ENCODE measurements at places on chromosomes 3 and 15. TPM values are rescaled to one million over a fixed set of nuclear protein-coding genes. Genes with fewer than 3 reads are reported as not detected.

DNA sequence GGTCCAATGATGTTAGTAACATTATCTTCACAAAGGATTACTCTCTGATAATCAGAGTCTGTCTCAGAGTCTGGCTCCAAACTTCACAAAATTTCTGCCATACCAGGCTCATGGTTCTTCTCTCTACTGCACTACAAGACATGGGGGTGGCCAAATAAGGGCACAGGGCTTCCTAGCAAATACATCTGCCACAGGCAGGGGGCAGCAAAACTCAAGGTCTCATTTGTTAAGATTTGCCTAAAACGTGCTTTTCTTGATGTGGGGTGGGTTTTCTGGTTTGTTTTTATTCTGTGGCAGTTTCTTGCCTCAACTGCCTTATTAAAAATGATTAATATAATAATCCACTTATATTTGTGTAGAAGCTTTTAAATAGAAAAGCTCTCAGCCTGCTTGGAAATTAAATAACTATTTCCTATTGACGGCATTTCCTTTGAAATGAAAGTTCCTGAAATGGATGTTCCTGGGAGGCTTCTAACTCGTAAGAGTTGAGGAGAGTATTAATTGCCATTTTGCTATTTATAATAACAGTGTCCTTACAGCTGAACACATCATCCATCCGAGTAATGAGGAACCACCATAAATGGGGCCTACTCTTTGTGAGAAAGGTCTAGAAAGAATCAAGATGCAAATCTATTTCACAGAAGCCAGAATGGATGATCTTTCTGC is 53.8 kb downstream of the SST start:
- H3K36me3 ChIP-seq: no peaks in the 10 kb centered on the region
- H3K27me3 ChIP-seq: no peaks in the 10 kb centered on the region
- no peak overlapping the region for H3K4me3 ChIP-seq
- H3K27ac ChIP-seq: no peak overlapping the region
- peaks cover 4% of the 10 kb centered on the region for H3K4me1 ChIP-seq
- DNase-seq: no peak

- no peak for DNase-seq
- no peak overlapping the region for H3K4me3 ChIP-seq
- no peaks in the 10 kb centered on the region for H3K36me3 ChIP-seq
- H3K27ac ChIP-seq: no peak overlapping the region
- H3K4me1 ChIP-seq: no peaks in the 10 kb centered on the region
- no peaks in the 10 kb centered on the region for H3K27me3 ChIP-seq
These were observed 365.7 kb upstream of the ICE2 start for GRCh38 chr15:60844511-60845174.

DNA sequence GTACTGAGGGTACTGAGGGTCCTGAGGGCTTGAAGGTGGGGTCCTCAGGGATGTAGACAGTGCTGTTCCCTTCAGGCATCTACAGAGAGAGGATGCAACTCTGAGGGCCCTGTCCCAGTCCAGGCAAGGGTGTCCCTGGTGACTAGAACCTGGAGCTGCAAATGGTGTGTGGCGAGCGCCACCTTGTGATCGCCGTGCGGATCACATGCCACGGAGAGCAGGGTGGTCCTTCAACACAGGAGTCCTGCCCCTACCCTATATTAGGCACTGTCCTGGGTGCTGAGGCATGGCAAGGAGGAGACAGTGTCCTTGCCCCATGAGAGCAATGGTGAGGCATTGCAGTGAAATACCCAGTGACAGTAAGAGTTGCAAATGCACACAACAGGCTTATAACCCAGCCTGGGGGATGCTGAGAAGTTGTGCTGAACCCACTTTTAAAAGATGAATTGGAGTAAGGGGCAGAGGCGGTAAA is 23.6 kb downstream of the RHCG start:
- no peaks in the 10 kb centered on the region for H3K36me3 ChIP-seq
- peaks cover 55% of the 10 kb centered on the region for H3K27me3 ChIP-seq
- DNase-seq: no peak
- H3K4me1 ChIP-seq: no peaks in the 10 kb centered on the region
- no peak overlapping the region for H3K27ac ChIP-seq

GRCh38 chr15:45201557-45201859 is 13.7 kb upstream of the SHF start:
- no peak for DNase-seq
- H3K4me3 ChIP-seq: no peak overlapping the region
- no peaks in the 10 kb centered on the region for H3K4me1 ChIP-seq
- no peaks in the 10 kb centered on the region for H3K36me3 ChIP-seq

- no peak for DNase-seq
- no peaks in the 10 kb centered on the region for H3K36me3 ChIP-seq
- no peak overlapping the region for H3K27ac ChIP-seq
These were observed 85.8 kb downstream of the MB21D2 start for GRCh38 chr3:192831801-192832347.

DNA sequence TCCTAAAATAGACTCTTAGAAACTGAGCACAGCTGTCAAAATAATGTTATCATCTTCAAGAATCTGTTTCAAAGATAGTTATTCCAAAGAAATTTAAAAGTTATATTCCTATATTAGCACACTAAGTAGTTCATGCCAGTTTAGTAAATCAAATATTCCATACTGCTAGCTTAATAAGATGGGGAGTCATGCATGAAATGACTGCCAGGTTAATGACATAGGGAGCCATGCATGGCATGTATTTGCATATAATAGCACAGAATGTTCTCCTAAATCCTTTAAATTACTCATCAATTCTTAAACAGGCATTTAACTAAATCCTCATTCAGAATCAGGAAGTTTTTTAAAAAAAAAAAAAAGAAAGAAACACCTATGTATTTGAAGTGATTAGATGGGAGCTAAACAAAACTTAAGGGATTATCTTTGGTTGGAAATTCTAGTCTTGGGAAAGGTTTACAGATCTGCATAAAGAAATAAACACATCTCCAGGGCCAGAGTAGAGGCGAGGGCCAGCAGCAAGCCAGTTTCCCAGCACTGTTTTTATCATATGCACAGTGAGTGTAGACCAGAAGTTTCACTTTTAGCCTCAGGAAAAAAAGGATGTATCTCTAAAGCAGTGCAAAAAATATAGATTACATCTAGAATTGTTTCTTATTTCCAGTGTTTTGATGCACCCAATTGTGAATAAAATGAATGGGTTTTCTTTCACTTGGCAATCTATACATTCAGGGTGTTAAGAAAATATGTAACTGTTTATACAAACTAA is 366.4 kb upstream of the AGTR1 start:
- no peak overlapping the region for H3K4me3 ChIP-seq
- DNase-seq: no peak
- H3K27ac ChIP-seq: no peak overlapping the region
- H3K4me1 ChIP-seq: no peaks in the 10 kb centered on the region

- H3K27ac ChIP-seq: no peak overlapping the region
- DNase-seq: no peak
- H3K27me3 ChIP-seq: no peaks in the 10 kb centered on the region
- H3K4me1 ChIP-seq: no peaks in the 10 kb centered on the region
- no peak overlapping the region for H3K4me3 ChIP-seq
These were observed 36.6 kb downstream of the BUB1B start for GRCh38 chr15:40197434-40197833.

GRCh38 chr15:90062462-90062932 is 39.8 kb downstream of the IDH2 start:
- H3K27ac ChIP-seq: peak overlapping the region; percentile 89
- peaks cover 12% of the 10 kb centered on the region for H3K4me1 ChIP-seq
- peak; percentile 77 for DNase-seq

GRCh38 chr15:23083115-23083514 is 43.7 kb upstream of the TUBGCP5 start:
- H3K4me1 ChIP-seq: no peaks in the 10 kb centered on the region
- no peak overlapping the region for H3K27ac ChIP-seq
- no peaks in the 10 kb centered on the region for H3K27me3 ChIP-seq
- no peak for DNase-seq

GRCh38 chr3:37768107-37768809 is 93.4 kb upstream of the CTDSPL start:
- H3K36me3 ChIP-seq: no peaks in the 10 kb centered on the region
- H3K27ac ChIP-seq: no peak overlapping the region
- no peaks in the 10 kb centered on the region for H3K27me3 ChIP-seq
- DNase-seq: no peak
- H3K4me3 ChIP-seq: no peak overlapping the region

DNA sequence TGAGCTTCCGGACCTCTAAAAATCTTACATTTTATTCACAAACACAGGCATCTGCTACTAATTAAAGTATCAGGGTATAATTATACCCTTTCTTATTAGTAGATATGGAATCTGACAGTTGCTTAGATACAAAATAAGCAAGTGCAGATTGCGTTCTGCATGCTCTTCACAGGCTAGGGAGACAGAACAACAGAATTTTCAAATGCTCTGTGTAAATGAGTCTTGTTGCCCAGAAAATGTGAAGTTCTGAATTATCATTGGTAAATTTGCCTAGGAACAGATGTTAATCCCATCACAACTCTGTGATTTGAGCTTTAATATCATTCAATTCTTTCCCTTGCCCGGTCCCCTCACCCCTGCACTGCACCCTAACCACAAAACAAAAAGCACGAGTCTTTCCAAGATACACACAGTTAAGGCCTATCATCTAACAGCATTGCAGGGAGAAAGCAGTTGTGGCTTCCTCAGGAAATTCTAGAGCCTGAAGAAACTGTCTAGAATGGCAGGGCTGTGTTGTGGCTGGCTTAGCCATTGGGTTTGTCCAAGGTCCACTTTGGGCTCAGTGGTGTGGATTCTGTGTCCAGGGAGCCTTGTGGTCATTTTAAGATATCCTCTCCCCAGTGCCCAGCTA is 119.8 kb downstream of the PDCD6IP start:
- H3K27ac ChIP-seq: no peak overlapping the region
- H3K4me3 ChIP-seq: no peak overlapping the region
- H3K36me3 ChIP-seq: no peaks in the 10 kb centered on the region
- H3K4me1 ChIP-seq: no peaks in the 10 kb centered on the region
- no peak for DNase-seq

DNA sequence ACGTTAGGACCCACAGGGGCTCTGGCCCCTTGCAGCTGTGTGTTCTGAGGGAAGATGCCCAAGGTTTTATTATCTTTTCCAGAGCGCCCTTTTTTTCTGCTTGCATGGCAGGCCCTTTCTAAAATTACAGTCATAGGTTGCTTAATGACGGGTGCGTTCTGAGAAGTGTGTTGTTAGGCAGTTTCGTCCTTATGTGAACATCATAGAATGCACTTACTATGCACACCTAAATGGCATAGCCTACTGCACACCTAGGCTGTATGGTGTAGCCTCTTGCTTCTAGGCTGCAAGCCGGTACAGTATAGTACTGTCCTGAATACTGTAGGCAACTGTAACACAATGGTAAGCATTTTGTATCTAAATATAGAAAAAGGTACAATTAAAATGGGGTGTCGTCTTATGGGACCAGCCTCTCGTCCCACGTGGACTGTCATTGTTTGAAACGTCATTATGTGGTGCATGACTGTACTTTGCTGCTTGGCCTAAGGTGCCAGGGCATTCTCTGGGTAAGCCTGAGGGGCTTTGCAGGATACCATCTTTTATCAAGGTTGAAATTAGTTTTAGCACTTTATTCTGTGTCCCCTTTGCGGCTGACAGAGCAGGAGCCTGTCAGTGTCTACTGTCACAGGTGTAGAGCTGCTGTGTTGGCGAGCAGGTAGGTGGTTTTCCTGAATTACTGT is 10.9 kb downstream of the KLF13 start:
- no peaks in the 10 kb centered on the region for H3K36me3 ChIP-seq
- H3K27me3 ChIP-seq: no peaks in the 10 kb centered on the region
- DNase-seq: no peak
- peaks cover 36% of the 10 kb centered on the region for H3K4me1 ChIP-seq

GRCh38 chr3:123785602-123786001 is 98.5 kb downstream of the MYLK start:
- no peaks in the 10 kb centered on the region for H3K36me3 ChIP-seq
- DNase-seq: no peak
- no peaks in the 10 kb centered on the region for H3K4me1 ChIP-seq
- H3K27me3 ChIP-seq: no peaks in the 10 kb centered on the region

GRCh38 chr15:50953302-50953701 is 44.8 kb downstream of the AP4E1 start:
- H3K36me3 ChIP-seq: peaks cover 8% of the 10 kb centered on the region
- no peak overlapping the region for H3K27ac ChIP-seq
- no peaks in the 10 kb centered on the region for H3K4me1 ChIP-seq
- H3K27me3 ChIP-seq: no peaks in the 10 kb centered on the region
- no peak for DNase-seq
- no peak overlapping the region for H3K4me3 ChIP-seq

GRCh38 chr3:197458906-197459470 is 96.8 kb downstream of the BDH1 start:
- DNase-seq: no peak
- no peaks in the 10 kb centered on the region for H3K36me3 ChIP-seq

DNA sequence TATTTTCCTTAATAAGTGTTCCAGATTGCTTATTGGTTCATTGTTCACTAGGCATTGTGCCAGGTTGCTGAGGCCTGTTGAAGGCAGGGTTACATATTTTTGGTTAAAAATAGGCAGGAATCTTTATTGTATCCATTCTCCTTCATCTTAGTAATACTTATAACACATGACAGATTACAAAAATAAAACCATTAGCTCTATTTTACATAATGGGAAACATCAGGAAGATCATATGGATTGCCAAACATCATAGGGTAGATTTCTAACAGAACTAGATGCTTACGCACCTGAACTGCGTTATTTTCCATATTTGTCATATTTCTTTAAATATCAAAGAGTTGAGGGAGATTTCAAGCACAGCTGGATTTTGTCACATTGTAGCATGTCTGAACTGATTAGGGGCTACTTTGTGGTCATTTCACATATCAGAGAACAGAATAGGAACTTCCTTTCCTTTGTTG is 462.9 kb upstream of the SGO1 start:
- no peak overlapping the region for H3K27ac ChIP-seq
- H3K4me3 ChIP-seq: no peak overlapping the region
- no peaks in the 10 kb centered on the region for H3K27me3 ChIP-seq
- no peak for DNase-seq

DNA sequence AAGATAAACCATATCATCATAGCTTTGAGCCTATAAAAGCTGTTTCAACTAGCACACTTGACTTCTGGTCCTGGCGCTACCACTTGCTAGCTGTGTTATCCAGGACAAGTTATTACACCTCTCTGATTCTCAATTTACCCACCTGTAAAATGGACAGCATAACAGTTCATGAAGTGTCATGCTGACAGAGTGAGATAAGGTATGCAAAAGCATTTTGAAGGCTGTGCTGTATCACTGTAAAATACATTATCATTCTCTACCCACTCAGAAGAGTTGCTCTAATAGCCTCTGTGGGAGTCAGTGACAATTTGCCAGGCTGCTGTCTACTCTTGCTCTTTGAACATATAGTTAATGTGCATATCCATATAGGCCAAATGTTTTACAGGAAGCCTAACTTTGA is 93.0 kb downstream of the SSR3 start:
- no peak for DNase-seq
- H3K27ac ChIP-seq: no peak overlapping the region
- H3K27me3 ChIP-seq: no peaks in the 10 kb centered on the region
- H3K4me1 ChIP-seq: no peaks in the 10 kb centered on the region
- H3K4me3 ChIP-seq: no peak overlapping the region

GRCh38 chr3:1611824-1612223 is 486.8 kb upstream of the CNTN4 start:
- no peak overlapping the region for H3K27ac ChIP-seq
- H3K4me3 ChIP-seq: no peak overlapping the region
- no peaks in the 10 kb centered on the region for H3K27me3 ChIP-seq
- no peak for DNase-seq

SLC28A1 gene
- not detected for total RNA-seq

FETUB gene
- total RNA-seq: not detected

ARL13B gene
- 12.6 TPM for total RNA-seq

AGTR1 gene
- 17.3 TPM for total RNA-seq
